ENCODE measurements at places on chromosomes 4 and X.

DNA sequence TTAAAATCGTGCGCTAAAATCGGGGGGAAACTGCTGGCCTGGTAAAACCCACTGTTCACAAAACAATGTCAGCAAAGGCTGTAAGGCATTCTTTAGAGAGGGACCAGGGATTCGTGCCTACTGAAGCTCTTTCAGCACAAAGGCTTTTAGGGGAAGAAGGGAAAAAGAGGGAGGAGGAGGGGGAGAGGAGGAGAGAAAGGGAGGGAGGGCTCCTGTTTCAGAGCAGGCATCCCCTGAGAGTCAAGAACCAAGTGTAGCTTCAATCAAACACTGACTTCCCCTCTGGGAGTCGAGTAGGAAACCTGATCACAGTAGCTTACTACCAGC is 9.5 kb downstream of the BCOR start:
- DNase-seq: no peak

GRCh38 chrX:54452920-54453319 is 12.7 kb downstream of the TSR2 start:
- peak; percentile 56 for DNase-seq

DNA sequence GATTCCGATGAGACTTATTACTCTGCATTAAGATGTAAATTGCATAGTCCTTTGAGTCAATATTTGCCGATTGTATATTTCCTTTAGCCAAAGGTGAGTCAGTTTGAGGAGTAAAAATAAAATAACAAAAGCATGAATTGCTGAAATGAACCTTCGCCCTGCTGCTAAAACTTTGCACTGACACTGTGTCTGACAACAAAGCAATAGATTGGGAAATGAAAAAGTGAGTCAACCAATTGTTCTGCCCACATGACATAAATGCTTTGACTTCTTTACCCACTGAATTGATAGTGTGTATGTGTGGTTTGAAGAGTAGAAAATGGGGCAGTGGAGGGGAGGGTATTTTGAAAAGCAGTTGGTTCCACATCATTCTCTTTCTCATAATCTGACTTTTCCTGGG is 88.4 kb upstream of the AFF2 start:
- no peak for DNase-seq

DNA sequence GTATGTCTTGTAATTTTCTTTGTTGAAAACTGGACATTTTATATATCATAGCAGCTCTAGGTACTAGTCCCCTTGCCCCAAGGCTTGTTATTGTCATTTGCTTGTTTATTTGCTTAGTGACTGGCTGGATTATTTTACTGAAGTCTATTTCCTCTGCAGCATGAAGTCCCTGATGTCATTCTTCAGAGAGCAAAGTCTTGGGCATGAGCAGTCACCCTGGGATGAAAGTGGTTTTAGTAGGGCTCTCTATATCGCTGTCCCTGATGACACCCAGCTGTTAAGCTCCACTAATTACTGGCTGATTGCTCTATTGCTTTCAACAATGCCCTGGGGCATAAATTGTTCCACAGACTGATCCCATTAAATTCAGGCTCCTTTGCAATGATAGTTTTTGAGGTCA is 113.5 kb upstream of the USP9X start:
- DNase-seq: no peak

DNA sequence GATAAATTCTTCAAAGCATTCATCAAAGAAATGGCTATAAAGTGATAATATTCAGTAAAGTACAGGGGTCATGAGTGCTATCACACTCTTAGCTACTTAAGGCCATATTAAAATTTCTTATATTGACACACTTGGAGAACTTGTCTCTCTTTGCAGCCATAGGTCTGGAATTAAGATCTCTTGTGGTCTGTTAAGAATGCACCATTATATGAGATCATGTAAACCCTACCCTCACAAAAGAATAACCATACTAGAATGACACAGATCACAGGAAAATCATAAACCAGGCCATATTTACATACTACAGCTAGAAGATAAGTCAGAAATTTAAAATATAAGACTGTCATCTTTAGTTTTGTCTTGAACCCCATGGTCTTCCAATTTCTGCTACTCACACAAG is 434.3 kb downstream of the PDGFC start:
- no peak for DNase-seq

DNA sequence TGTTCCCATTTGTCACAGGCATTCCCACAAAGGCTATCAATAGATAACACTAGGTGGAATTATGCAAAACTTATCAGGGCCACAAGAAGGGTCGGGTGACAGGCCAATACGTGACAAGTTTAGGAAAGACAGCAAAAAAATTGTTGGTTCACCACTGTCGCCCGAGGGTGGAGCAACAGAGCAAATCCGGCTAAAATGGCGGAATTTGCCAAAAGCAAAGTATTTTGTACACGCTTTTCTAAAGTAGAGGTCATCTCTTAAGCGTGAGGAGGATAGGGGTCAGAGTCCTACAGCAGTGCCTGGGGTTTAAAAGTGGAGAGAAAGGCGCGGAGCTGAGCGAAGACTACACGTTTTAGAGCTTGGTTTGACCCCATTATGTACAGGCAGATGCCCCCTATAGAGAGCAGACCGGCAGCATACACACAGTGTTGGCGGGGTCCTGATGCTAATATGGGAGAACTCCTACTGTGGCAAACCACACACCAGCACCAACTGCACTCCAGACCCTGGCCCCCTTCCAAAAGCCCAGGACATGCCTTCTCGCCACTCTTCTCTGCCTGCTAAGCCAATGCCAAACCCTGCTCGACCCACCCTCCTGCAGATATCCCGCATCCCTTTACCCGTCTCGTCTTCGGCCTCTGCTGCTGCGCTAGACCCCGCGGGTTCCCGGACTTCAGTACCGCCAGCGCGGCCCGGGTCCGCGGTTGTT is 733 bp downstream of the CCNA2 start:
- DNase-seq: peak; percentile 86

DNA sequence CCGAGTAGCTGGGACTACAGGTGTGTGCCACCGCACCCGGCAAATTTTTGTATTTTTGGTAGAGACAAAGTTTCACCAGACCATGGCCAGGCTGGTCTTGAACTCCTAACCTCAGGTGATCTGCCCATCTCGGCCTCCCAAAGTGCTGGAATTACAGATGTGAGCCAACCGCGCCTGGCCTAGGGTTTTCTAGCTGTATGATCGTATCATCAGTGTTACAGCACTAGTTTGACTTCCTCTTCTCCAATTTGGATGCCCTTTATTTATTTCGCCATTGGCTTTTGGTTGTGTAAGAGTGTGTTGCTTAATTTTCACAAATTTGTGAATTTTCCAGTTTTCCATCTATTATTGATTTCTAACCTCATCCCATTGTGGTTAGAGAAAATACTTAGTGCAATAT is 5.2 kb downstream of the TKTL1 start:
- no peak for DNase-seq

GRCh38 chr4:113522433-113522832 is 239.1 kb downstream of the CAMK2D start:
- DNase-seq: no peak

GRCh38 chr4:144288011-144288903 is 147.7 kb upstream of the GYPA start:
- DNase-seq: no peak

DNA sequence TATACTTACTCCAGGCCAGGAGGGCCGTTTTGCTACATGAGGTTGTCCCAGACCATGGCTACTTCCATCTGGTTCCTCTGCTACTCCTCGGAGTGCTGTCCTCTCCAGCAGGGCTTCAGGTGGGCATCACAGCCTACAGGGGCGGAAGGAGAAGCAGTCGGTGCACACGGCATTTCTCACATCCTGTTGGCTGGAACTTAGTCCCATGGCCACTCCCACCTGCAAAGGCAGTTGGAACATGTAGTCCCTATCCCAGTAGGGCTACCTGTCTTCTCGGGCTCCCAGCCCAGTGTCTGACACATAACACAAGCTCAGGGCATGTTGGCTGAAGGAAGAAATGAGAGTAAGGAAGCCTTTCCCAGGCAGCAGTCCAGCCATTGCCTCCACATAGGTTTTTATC is 7.7 kb upstream of the STK32B start:
- DNase-seq: no peak

DNA sequence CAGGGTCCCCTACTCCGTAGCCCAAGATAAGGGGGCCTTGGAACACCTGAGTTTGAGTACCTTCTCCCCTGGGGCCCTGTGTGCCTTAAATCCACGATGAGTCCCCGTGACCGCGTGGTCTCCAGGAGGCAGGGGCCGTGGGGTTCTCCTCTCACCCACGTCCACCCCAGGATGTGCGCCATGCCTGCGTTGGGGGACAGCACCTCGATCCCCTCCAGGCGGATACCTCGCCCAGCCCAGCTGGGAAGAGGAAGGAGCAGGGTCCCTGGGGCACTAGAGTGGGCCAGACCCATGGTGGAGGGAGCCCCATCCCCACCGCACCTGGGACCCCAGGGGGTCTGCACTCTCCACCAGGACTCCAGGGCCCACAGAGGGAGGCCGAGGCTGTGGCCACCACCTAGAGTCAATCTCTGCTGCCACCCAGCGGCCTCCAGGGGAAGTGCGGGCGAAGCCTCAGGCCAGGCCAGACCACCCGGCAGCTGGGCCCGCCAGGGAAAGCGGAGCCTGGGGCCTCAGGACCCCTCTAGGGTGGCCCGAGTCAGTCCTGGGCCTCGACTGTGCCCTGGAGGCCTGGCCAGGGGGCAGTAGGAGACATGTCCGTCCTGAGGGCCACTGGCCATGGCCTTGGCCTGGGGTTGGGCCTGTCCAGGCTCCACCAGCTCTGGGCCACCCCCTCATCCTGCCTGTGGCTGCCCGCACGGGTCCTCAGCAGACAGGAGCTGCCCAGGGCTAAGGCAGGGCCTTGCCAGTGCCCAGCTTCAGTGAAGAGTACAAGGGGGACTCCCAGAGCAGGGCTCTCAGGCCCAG is 55.0 kb downstream of the FAM53A start:
- peak; percentile 70 for DNase-seq

DNA sequence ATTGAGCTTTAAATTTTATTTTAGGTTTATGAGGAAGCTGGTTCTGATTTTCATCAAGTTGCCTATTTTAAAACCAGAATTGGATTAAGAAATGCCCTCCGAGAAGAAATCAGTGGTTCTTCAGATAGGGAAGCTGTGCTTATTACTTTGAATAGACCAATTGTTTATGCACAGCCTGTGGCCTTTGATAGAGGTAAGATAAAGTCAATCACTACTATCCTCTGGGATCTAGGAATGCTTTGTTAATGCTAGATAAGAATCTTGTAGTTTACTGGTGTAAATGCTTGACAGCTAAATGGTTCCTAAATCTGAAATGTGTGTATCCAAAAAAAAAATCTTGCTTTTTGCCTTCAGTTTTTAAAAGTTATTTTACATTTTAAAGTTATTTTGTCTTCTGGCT is 73.0 kb upstream of the ADAD1 start:
- DNase-seq: no peak

- no peak for DNase-seq
Measured at GRCh38 chr4:38377195-38377594, 286.8 kb upstream of the KLF3 start.

DNA sequence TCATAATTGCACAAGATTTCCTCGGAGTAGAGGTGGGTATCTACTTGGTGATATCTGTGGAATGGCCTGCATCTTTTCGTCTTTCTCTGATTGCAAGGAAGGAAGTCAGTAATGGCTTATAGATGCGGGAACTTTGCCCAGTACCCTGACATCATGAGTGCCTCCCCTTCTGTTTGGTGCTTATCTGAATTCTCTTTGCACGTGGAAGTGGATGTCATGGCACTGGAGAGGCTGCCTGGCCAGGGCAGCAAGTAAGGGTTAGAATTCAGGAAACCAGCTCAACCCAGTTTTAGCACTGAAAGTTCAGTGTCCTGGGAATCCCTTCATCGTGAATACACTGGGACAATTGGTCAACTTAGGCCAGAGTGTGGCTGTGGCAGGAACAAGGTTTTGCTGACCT is 83.5 kb upstream of the RAPGEF2 start:
- no peak for DNase-seq

- no peak for DNase-seq
Measured at GRCh38 chr4:162683659-162684370, 482.9 kb downstream of the NAF1 start.

DNA sequence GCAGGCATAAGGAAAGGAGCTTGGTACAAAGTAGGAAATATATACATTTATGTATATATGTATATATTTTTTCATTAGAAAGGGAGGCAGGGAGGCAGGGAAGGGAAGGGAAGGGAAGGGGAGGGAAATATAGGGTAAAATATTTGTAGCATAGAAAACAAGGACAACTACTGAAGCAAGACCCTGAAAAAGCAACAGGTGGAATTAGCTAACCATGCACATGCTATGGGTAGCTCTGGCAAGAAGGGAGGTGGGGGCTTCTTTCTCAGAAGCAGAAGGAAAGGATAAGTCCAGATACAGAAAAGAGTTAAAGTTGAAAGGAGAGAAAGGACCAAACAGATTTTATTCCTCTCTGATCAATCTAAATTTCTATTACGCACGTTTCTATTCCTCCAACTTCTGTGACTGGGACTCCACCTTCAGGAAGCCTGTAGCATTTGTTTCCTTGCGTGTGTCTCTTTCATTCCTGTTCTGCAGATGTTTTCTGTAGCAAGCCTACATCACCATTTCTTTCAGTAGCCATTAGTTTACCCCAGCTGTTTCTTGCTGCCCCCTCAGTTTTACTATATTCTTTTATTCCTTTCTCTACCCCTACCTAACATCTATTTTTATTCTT is 82.9 kb downstream of the OR13H1 start:
- no peak for DNase-seq

DNA sequence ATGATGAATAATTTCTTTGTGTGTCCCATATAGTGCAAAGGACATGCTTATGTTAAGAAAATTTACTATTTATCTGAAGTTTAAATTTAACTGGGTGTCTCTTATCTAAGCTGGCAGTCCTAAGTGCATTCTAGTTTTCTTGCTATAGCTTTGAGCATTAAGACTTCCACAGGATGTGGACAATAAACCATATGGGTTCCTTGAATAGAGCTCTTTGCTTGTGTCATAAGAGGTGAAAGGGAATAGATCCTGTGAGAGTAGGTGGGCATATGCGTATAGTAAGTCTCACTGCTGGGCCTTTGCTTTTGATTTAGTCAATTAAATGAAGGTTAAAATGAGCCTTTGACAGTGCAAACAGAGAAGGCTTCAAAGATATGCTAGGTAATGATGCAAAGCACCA is 223.4 kb upstream of the GYPA start:
- DNase-seq: no peak

- no peak for DNase-seq
Measured at GRCh38 chrX:16730450-16730849, 11.0 kb downstream of the SYAP1 start.

DNA sequence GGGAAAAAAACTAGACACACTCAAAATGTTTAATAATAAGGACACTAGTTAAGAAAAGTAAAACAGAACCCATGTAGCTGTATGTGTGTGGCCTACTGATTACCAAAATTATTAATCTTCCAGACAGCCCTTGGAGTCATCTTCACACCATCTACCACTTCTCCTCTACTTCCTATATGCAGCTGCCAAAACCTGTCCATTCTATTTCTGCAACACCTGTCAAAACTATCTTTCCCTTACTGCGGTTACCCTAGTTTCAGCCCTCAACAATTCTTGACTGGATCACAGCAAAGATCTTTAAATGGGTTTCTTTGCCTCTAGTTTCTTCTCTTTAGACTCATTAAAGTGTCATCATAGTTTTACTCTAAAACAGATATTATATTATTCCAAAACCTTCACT is 72.6 kb downstream of the GPR82 start:
- DNase-seq: no peak

- DNase-seq: no peak
Measured at GRCh38 chrX:15376956-15377355, 7.3 kb downstream of the VEGFD start.

Data from NAMALWA (cell line).